ENCODE measurements at places on chromosomes 3 and 15.

- DNase-seq = no peak
Observed at GRCh38 chr3:67000009-67000408, 1.9 kb downstream of the KBTBD8 start.

- DNase-seq = no peak
Observed at GRCh38 chr15:32029409-32029861, 880 bp upstream of the CHRNA7 start.

- DNase-seq = peak; percentile 63
Observed at GRCh38 chr15:48006031-48006511, 114.7 kb upstream of the SLC24A5 start.

GRCh38 chr3:111577798-111578685 is 17.1 kb downstream of the ZBED2 start:
- peak; percentile 35 for DNase-seq

- DNase-seq = peak; percentile 53
Observed at GRCh38 chr15:73273181-73274002, 95.4 kb downstream of the HCN4 start.

GRCh38 chr3:17478673-17479072 is 263.8 kb downstream of the TBC1D5 start:
- peak; percentile 4 for DNase-seq

DNA sequence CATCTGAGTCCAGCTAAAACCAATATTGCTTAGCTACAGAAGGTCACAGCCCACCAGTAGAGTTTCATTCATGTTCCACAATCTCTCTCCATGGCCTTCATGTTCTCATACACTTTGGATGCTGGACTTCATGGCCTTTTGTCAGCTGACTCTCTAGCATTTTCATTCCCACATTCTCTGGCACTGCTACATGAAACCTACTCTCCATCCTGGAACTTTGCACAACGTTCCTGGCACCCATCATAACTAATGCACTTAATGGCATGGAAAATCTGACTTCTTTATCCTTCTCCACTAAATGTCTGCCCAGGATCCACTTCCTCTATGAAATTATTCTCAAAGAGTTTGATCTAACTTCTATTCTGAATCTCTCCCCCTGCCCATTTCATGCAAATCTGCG is 56.9 kb downstream of the SLC9A9 start:
- DNase-seq = no peak

GRCh38 chr3:101513419-101513986 is 491 bp upstream of the SENP7 start:
- no peak for DNase-seq

- DNase-seq = no peak
Observed at GRCh38 chr15:42919799-42920518, 619 bp downstream of the TTBK2 start.
